Stimulated activated CD4-positive, alpha-beta T cell treated with anti-CD3 and anti-CD28 coated beads, Interleukin-4, amount 100 ng/mL, for 1 hour (primary cell): ENCODE measurements at places on chromosomes 7 and 10.

GRCh38 chr7:147245274-147245673 is 1128.7 kb downstream of the CNTNAP2 start:
- no peak for DNase-seq

DNA sequence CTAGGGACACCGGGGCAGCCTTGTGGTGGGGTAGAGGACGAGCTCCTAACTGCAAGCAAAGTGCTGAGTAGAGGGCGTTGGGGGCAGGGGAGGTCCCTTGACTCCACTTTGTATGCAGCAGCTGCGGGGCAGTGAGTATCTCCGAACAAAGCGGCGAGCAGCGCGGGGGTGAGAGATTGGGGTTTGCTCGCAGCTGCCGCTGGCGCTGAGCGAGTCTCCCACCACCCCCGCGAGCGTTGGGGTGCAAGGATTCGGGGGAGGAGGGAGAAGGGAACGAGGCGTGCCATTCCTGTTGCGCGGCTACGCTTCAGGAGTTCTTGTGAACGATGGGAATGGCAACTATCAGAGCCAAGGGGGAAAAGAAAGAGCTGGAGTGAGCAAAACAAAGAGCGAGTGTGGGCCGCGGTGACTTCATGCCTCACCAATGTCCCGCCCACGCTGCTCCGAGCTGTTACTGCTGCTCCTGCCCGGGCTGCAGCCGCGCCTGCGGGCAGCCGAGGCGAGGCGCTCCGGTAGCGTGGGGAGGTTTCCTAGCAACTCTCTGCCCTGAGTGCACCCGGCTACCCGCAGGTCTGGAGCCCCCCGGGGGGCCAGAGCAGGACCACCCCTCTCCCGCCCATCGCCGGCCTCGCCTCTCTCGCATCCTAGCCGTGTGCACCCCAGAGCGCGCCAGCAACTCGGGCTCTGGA is at the start of gene ITGB8:
Gene ITGB8 (plus strand): TSS at position 662 of the 689 bp plus-strand sequence. CDS start 907 bp downstream, outside the sequence.
- DNase-seq, result peak; percentile 74

- no peak for DNase-seq
These were observed 4.8 kb downstream of the FSCN3 start for GRCh38 chr7:127598318-127598717.

GRCh38 chr10:93299606-93300287 is 182.4 kb downstream of the MYOF start:
- no peak for DNase-seq

DNA sequence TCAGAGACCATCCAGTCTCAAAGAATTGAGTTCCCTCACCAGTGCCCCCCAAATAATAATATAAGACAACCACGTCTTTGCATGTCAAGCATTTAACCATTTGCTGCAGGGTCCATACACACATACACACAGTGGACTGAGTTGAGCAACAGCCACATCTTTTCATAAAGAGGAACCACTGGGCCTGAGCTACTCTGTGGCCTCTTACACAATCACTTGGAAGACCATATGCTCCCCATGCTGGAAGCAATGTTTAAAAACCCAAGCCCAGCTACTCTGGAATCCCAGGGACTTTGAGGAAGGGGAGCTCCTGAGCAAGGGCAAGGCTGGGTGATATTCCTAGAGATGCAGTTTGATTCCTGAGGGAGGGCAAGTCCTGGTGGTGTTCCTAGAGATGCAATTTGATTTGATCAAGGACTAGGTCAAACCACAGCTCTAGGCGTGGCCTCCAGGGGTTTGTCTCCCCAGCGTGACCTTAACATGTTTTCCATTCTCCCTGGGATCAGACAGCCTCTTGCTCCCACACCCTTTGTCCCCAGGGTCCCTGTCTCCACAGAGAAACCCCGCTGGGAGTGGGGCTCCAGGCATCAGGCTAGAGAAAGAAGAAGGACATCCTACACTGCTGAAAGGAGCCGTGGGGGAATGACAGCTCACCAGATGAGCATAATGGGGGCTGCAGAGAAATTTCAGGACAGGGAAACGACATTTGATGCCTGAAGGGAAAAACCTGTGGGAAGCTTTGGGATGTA is 376.2 kb upstream of the MGMT start:
- DNase-seq, result no peak

DNA sequence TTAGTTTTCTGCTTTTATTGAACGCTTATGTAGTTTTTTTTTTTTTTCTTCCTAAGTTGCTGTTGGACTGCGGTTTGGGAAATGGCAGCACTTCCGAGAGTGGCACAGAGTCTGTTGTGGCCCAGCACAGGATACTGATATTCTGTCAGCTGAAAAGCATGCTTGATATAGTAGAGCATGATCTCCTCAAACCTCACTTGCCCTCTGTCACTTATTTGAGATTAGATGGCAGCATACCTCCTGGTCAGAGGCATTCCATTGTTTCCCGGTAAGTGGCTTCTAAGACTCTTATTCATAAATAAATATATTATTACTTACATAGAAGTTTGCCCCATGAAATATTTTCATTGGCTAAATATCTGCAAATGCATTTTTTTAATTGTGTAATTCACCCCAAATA is 101.1 kb downstream of the BTAF1 start:
- DNase-seq, result no peak

DNA sequence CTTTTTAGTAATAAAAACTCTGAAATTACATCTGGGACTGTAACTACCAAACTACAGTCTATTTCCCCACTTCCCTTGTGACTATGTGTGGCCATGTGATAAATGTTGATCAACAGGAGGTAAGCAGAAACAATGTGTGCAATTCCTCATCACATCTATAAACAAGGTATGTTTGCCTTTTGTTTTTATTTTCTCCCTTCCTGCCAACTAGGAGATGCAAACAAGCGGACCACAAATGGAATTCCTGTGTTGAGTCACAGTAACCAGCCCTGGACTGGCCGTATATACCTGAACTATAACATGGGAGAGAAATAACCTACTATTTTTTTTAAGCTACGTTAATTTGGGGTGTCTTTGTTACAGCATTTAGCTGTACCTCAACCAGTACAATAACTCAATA is 52.5 kb downstream of the SCRN1 start:
- DNase-seq, result no peak

DNA sequence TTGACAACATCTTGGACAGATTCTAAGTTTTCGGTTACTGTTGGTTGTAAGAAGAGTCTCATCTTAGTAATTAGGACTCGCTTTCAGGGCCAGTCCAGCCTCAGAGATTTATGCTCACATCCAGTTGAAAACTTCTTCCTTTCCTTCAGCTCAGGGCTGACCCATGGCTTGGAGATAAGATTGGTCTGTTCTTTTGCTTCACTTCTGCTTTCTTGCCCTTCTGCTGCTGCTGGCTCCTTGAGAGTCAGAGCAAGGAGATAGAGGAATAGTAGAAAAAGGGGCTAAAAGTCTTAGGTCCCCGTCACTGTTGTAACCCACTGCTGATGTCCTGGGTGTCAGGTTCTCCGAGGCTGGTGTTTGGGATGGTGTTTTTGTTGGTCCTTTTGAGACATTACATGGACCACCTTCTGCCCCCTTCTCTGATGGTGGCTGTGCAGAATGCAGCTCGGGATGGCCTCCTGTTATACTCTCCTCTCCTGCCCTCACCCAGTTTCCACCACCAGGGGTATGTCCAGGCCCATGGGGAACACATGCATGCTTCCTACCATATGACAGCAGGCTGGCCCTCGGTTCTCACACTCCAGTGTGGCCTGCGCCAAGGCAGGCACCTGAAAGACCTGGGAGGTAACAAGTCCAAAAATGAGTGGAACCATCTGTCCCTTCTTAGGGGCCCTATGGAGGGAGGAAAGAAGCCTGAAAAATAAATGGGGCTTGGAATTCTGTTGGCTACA is 67.8 kb upstream of the PCBD1 start:
- DNase-seq, result no peak

DNA sequence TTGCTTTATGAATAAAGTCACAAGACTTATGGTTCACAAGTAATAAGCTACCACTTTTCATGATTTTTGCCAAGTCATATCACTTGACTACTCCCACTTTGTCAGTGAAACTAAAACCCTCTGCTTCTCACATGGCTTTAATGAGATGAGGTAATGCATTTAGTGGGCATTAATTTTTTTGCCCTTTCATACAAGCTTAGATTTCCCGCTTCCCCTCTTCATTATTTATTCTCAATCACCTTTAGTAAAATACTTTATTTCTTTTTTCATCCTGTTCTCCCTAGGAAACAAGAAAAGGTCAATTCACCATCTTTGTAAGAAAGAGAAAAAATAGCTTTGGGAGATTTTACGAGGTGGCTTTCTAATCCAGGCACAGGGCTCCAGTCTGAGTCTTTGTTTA is 109.6 kb upstream of the STARD3NL start:
- DNase-seq, result no peak

DNA sequence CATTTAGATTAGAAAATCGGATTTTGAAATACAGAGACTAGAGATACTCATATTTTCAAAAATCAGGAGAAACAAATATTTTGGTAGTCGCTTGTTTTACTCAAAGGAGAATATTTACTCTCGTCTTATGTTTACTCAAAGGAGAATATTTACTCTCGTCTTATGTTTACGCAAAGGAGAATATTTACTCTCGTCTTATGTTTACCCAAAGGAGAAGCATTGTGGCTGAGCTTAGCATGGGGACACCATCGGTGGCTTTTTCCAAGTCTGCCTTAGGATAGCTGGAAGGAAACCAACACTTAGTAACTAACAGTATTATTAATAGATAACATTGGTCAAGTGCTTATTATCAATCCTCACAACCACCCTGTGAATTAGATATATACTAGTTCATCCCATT is 71.8 kb downstream of the SNX10 start:
- DNase-seq, result no peak

DNA sequence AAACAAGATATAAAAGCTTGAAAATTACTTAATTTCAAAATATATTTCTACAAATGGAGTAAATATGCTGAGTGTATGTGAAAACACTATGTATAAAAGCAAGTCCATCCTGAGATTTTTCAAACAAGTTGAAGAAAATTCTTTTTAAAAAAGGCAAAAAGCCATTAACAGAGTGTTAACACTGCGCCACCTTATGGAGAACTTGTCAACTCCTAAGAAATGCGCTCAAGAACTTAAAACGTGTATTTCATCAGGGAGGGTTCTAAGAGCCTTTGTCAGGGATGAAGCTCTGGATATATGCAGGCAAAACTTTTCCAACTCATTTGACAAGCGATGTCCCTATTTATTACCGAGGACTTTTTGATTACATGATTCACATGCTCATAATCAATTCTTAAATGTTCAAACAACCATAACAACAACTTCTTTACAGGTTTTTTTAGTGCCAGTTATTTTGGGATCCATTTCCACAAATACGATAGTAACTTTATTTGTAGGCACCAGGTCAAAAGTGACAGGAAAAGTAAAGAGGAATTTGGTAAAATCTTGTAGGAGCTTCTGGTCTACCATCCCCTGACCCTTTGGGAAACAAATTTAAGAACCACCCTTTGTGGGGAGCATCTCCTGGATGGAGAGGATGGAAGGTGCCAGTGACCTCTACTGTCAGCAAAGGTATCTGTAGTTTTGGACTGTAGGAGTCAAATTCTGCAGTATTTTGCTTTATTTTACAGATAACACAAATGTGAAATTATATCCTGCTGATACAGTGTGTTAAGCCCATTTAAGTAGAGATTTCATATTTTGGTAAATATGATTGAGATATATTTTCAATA is 23.2 kb downstream of the CALCR start:
- DNase-seq, result no peak

DNA sequence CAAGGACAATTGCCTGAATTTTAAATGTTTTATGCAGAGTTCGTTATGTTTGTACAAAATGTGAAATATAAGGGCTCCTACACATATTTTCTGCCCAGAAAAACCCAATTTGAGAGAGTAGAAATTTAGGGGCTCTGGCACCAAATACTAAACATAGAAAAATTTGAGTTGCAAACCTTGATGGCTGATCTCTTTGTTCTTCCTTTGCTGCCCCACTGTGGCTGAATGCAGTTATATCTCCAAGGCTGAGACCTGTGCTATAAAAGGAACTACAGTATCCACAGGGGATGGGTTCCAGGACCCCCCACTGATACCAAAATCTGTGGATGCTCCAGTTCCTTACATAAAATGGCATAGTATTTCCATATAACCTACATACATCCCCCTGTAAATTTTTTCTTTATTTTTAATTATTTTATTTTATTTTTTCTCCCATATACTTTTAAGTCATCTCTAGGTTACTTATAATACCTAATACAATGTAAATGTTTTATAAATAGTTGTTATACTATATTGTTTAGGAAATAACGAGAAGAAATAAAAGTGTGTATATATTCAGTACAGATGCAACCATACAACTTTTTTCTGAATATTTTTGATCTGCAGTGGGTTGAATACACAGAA is 22.5 kb downstream of the CFAP43 start:
- DNase-seq, result peak; percentile 29

- DNase-seq, result no peak
These were observed 66.2 kb upstream of the C10orf90 start for GRCh38 chr10:126736727-126737126.

DNA sequence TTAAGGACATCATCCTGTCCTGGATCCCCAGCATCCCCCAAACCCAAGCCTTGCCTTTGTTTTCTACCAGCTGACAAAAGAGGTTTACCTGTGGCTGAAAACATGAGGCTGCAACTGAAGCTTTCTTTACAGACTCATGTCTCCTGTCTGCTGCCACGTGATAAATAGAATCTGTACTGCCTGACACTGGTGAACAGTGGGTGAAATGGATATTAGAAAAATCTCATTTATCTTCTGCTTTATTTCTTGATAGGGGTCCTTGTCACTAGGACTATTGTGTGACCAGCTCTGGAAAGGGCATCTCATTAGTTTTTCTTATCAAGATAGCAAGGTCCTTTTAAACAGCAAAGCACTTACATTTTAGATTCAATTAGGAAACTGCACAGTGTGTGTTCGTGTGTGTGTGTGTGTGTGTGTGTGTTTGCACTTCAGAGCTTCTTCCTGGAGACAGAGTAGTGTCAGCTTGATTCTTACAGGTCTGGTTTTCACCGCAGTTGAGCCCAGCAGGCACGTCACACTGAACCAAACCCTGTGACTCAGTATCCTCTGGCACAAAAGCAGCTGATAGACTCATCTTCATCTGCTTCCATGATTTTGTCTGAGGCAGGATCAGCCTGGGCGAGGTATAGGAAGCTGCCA is 373.5 kb upstream of the CELF2 start:
- DNase-seq, result no peak

GRCh38 chr7:44920119-44920518 is 34.8 kb upstream of the PURB start:
- no peak for DNase-seq

DNA sequence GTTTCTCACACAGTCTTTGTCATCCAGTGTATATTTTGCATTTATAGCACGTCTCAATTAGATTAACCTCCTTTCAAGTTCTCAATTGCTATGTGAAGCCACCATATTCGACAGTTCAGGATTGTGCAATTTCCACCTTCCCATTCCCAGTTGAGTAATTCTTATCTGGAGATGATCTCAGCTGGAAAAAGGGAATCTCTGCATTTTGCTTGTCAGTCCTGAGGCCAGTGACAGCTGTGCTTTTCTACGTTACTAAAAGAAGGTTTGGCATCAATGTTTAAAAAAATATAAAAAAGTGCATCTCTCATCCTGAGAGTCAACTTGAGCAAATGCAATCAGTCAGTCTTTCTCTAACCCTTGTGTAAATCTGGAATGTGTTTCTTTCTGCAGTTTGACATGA is 247.7 kb downstream of the PRKG1 start:
- no peak for DNase-seq

GRCh38 chr10:13001041-13001886 is at the start of gene CCDC3:
TSS of gene CCDC3 (minus strand) at chr10:13001713. CDS start at chr10:13001570, 143 bp downstream.
- no peak for DNase-seq

GRCh38 chr7:142383841-142384492 is 126.1 kb upstream of the PRSS58 start:
- DNase-seq, result no peak

- no peak for DNase-seq
These were observed 65.5 kb downstream of the ZRANB1 start for GRCh38 chr10:125007436-125007835.

GRCh38 chr10:33385015-33385414 is 50.5 kb upstream of the NRP1 start:
- no peak for DNase-seq
